ENCODE measurements at places on chromosomes 5 and 9.

DNA sequence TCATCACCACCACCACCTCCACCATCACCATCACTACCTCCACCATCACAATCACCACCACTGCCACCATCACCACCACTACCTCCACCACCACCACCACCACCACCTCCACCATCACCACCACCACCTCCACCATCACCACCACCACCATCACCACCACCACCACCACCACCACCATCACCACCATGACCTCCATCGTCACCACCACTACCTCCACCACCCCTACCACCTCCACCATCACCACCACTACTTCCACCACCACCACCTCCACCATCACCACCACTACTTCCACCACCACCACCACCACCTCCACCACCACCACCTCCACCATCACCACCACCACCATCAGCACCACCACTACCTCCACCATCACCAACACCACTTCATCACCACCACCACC is 23.5 kb upstream of the ADCY2 start:
- no peak for DNase-seq

DNA sequence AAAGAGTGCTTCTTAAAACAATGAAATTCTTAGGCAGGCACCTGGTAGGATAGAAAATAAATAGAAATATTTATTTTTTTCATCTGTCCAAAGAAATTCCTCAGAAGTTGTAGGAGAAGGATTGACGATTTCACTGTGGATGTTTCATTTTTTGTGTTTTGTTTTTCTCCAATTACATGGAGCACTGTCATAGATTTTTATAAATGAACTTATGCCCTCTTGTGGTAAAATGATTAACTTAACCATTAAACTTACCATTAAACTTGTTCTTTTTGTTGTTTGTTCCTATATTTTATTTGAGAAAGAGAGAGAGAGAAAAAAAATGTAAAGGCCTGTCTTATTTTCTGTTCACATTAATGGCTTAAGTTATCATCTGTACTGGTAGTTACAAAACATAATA is 339.2 kb downstream of the PRR16 start:
- no peak for DNase-seq

- no peak for DNase-seq
Measured at GRCh38 chr5:54905246-54905795, 80.1 kb downstream of the ESM1 start.

DNA sequence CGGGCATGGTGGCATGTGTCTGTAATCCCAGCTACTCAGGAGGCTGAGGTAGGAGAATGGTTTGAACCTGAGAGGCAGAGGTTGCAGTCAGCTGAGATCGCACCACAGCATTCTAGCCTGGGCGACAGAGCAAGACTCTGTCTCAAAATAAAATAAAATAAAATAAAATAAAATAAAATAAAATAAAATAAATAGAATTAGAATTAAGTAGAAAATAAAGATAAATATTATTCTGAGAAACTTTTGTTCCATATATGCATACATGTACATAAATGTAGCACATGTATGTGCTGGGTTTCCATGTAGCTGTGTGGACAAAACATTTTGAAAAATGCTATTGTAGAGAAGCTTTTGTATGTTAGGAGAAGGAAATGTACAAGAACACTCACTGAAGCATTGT is 129.4 kb upstream of the VLDLR start:
- no peak for DNase-seq

GRCh38 chr5:2917524-2917923 is 166.0 kb upstream of the IRX2 start:
- DNase-seq = no peak
